ENCODE measurements at places on chromosomes 5 and 9.

- DNase-seq = no peak
Observed at GRCh38 chr9:69519470-69520240, 152.5 kb downstream of the APBA1 start.

DNA sequence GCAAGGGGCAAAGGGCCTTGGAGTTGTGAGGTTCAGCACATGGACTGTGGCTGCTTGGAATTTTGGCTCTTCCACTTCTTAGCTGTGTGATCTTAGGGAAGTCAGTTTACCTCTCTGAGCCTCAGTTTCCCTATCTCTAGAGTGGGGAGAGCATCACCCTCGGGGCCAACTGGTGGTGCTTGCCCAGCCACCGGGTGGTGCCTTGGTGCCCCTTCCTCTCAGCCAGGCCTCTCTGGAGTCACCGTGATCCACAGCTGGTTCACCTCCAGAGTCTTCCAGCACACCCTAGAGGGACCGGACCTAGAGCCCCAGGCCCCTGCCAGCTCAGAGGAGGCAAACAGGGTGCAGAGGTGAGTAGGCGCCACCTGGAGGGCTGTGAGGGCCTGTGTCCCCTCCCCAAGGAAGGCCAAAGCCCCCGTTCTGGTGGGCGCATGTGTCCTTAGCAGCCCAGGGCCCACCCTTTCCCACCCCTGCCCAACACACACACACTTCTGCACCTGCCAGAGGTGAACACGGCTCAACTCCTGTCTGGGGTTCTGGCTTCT is 7.7 kb downstream of the ADGRD2 start:
- DNase-seq = no peak

- DNase-seq = no peak
Observed at GRCh38 chr5:78557601-78558000, 91.0 kb downstream of the LHFPL2 start.

GRCh38 chr5:5409151-5409810 is 13.2 kb upstream of the ICE1 start:
- DNase-seq = no peak

- no peak for DNase-seq
Observed at GRCh38 chr5:141878186-141878710, at the start of gene PCDH1. TSS of gene PCDH1 (minus strand) at chr5:141878410. CDS start at chr5:141878262, 148 bp downstream.

DNA sequence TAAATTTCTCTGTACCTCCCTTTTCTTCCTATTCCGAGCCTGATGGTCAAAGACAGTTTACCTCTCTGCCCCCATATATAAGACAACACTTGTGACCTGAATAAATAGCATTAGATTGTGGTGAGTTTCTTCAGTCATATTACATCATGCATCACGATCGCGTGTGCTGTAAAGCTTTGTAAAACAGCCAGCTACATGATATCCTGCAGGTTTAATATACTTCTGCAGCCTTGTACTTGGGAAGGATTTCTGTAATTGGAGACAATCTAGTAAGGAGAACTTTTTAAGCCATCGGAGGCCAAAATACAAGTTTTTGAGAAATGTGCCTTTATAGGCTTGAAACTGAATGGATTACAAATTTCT is 711.8 kb upstream of the WWC1 start:
- no peak for DNase-seq

GRCh38 chr9:136436055-136436634 is 3.5 kb downstream of the INPP5E start:
- no peak for DNase-seq
